Stimulated activated CD8-positive, alpha-beta memory T cell treated with anti-CD3 and anti-CD28 coated beads, Interleukin-7, amount 100 ng/mL, for 1 hour (primary cell): ENCODE measurements at places on chromosomes 2 and 18.

- no peak for DNase-seq
Observed at GRCh38 chr2:101123795-101124471, 27.2 kb downstream of the TBC1D8 start.

GRCh38 chr2:236173729-236174607 lies 5.8 kb upstream of the GBX2 start:
- DNase-seq, result no peak

- no peak for DNase-seq
Observed at GRCh38 chr2:158253170-158253569, 151.5 kb downstream of the UPP2 start.

- DNase-seq, result no peak
Observed at GRCh38 chr2:235165631-235166030, 213.8 kb downstream of the SH3BP4 start.

DNA sequence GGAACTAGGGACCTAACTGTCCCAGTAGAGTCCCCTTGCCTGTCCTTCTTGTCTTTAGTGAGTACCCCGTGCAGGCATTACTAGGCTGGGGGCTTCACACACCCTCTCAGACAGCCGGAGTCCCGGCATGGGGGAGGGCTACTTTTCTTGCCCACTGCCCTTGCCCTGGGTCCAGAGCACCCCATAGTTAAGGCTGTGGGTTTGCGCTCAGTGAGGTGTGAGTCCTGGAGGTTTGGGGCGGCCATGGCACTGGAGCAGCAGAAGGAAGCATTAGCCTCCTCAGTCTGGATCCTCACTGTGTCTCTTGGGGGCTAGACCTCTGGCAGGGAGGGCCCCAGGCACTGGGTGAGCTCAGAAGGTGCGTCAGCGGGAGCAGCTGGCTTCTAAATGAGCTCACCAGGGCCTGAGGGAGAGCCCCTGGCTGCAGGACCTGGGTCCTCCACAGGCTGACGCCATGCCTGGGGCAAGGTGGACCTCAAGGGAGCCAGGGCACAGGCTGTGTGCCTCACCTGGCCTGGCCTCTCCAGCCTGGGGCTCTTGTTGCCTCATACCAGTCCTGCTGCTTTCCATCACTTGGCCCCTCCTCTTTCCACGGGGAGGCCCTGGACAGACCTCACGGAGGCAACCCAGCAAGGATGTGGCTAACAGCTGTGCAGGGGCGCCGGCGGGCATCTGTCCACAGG lies 27.4 kb downstream of the HS6ST1 start:
- DNase-seq, result no peak

GRCh38 chr2:201401815-201402214 lies 44.7 kb upstream of the FLACC1 start:
- DNase-seq, result no peak

- DNase-seq, result no peak
Observed at GRCh38 chr18:1779587-1779986, 791.7 kb downstream of the METTL4 start.

- no peak for DNase-seq
Observed at GRCh38 chr2:208370881-208371633, 35.5 kb upstream of the PTH2R start.

- DNase-seq, result no peak
Observed at GRCh38 chr18:35390951-35391700, 14.0 kb upstream of the ZNF396 start.

DNA sequence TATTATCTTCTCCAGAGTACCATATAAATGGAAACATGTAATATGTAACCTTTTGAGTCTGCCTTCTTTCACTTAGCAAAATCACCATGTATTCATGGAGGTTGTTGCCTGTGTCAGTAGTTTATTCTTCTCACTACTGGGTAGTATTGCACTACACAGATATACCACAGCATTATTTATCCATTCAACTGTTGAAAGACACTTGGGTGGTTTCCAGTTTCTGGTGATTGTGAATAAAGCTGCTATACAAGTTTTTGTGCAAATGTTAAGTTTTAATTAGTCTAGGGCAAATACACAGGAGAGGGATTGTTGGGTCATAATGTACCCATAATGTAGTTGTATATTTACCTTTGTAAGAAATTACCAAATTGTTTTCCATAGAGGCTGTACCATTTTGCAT lies 29.6 kb upstream of the RPRD1A start:
- no peak for DNase-seq

GRCh38 chr18:49921318-49921985 lies 108.1 kb upstream of the ACAA2 start:
- DNase-seq, result no peak

- DNase-seq, result no peak
Observed at GRCh38 chr2:14903709-14904374, 271.3 kb downstream of the LRATD1 start.

DNA sequence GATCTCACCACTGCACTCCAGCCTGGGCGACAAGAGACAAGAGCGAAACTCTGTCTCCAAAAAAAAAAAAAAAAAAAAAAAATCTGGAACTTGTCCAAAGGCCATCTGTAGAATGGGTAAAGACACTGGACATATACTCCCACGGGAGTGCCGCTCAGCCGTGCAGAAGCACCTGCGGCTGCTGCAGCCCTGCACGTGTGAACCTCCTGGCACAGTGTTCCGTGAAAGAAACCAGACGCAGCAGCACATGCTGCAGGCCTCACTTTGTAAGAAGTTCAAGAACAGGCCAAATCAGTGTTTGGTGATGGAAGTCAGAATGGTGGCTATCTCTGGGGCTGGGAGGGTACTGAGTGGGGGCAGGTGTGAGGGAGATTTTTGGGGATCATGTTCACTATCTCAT lies 6.5 kb downstream of the CHRND start:
- DNase-seq, result no peak

- DNase-seq, result no peak
Observed at GRCh38 chr2:164773635-164774034, 68.0 kb downstream of the COBLL1 start.

GRCh38 chr2:120606931-120607330 lies 128.7 kb upstream of the GLI2 start:
- DNase-seq, result no peak

- DNase-seq, result no peak
Observed at GRCh38 chr2:56688661-56689060, 504.9 kb downstream of the CCDC85A start.

DNA sequence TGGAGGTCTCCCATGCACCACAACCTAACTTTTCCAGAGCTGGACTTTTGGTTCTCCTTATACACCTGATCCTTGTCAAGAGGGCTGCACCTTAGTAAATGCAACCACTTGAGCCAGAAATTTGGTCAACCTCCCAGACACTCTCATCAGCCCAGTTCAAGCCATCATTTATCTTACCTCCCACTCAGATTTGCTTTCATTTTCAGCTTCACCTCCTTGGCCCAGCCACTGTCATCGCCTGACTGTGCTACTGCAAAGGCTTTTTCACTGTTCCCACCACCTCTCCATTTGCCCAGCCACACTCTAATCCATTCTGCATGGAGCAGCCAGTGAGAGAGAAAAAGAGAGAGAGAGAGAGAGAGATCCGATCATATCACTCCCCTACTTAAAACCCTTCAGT lies 112.4 kb upstream of the DDX18 start:
- no peak for DNase-seq

DNA sequence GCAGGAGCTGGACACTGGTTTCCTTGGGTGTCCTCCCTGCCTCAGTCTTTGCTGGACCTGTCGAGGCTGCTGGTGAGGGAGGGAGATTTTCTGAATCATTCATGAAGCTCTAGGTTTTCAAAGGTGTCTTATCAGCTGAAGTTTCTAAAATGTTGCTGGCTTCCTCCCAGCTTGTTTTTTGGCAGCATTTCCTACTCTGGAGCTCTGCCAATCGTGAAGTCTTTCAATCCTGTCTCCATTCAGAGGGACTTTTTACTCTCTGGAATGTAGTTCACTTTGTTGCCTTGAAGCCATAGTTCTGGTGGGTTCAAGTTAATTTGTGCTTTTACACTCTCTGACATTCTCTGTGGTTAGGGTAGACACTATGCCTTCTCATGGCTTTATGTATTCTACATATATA lies 23.9 kb downstream of the SNTG2 start:
- no peak for DNase-seq

GRCh38 chr2:105396254-105397024 lies 2.4 kb downstream of the FHL2 start:
- no peak for DNase-seq

DNA sequence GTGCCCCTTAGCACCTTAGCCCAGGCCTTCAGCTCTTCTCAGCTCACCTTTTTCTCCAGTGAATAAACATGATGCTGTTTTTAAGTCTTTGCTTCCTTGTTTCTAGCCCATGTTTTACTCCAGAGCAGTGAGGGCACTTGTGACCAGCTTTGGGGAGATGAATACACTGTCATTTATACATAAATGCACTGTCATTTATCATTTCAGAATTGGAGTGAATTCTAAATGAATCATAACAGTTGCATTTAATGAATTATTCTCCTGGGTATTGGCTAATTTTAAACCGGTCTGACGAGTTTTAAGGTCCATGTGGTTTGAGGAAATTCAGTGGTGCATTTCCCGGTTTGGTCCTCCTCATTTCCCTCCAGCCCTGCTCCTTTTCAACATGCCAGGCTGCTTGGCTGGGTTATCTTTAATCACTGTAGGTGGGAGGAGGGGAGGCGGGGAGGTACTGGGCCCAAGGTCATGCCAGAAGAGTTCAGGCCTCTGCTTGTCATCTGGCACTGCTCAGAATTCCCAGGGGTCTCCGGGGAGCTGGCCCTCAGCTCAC lies 23.9 kb downstream of the PRKCE start:
- DNase-seq, result no peak

- DNase-seq, result no peak
Observed at GRCh38 chr2:64838817-64839216, 150.4 kb upstream of the SLC1A4 start.

DNA sequence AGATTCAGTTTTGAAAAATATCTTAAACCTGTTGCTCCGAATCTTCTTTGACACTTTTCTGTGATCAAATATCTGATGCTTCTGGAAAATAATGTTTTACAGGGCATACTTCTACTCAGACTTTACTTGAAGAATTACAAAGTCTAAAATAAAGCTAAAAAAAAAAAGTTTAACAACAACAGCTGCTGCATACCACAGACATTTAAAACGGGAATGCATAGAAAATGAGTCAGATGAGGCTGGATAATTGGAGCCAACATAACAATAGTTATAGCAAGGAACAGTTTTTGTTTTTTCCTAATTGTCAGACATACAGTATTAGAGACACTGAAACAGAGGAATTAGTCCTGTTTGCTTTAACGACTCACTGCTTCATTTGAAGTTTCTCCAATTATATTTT lies 1090.2 kb downstream of the SUCLG1 start:
- DNase-seq, result no peak

- no peak for DNase-seq
Observed at GRCh38 chr2:38245114-38245641, 131.9 kb downstream of the ATL2 start.

- DNase-seq, result no peak
Observed at GRCh38 chr2:29053223-29053622, 21.1 kb downstream of the PCARE start.

GRCh38 chr2:79971807-79972206 lies 332.7 kb downstream of the LRRTM1 start:
- no peak for DNase-seq

DNA sequence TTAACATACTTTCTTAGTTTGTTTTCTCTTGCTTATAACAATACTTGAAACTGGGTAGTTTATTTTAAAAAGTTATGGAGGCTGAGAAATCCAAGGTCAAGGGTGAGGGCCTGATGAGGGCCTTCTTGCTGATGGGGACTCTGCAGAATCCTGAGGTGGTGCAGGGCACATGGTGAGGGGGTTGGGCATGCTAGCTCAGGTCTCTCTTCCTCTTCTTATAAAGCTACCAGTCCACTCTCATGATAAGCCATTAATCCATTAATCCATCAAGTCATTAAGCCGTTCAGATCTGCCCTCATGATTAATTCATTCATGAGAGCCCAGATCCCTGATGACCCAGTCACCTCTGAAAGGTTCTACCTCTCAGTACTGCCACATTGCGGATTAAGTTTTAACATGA lies 21.4 kb downstream of the ALMS1 start:
- DNase-seq, result no peak

- DNase-seq, result no peak
Observed at GRCh38 chr18:13103366-13103765, 112.2 kb downstream of the CEP192 start.

DNA sequence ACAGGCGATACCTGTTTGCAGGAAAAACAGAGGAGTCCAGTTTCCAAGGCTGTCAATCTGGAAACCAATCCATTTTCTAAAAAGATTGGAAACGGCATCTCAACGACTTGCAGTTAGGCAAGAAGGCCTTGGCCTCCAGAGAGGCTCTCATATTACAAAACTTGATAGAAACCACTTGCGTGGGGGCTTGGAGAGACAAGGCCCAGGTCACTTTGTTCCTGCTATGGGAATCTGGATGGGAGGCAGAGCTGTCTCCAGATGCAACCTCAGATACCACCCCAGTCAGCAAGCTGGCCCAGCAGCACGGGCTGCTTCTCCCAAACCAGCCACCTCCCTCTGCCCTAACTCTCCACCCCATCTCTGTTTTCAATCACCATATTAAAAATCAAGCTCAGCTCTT lies 298.8 kb downstream of the TNS1 start:
- no peak for DNase-seq

- no peak for DNase-seq
Observed at GRCh38 chr2:85718009-85718391, 23.8 kb downstream of the GNLY start.

DNA sequence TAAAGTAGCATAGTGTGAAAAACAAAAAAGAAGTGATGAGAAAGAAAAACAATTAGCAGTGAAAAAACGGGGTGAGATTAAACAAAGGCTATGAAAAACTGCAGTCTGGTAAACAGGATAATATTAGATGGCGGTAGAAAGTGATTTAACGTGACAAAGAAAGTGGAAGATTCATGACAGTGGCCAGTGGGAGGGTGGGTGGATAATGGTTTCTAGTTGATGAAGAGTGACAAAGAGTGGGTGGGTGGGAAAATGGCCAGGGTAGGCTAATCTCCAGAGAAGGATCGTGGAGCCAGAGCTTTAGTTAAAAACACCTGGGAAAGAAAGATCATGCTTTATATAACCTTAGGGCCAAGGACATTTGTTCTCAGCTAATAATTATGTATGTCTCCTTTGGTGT lies 1667.8 kb downstream of the LRP1B start:
- no peak for DNase-seq

DNA sequence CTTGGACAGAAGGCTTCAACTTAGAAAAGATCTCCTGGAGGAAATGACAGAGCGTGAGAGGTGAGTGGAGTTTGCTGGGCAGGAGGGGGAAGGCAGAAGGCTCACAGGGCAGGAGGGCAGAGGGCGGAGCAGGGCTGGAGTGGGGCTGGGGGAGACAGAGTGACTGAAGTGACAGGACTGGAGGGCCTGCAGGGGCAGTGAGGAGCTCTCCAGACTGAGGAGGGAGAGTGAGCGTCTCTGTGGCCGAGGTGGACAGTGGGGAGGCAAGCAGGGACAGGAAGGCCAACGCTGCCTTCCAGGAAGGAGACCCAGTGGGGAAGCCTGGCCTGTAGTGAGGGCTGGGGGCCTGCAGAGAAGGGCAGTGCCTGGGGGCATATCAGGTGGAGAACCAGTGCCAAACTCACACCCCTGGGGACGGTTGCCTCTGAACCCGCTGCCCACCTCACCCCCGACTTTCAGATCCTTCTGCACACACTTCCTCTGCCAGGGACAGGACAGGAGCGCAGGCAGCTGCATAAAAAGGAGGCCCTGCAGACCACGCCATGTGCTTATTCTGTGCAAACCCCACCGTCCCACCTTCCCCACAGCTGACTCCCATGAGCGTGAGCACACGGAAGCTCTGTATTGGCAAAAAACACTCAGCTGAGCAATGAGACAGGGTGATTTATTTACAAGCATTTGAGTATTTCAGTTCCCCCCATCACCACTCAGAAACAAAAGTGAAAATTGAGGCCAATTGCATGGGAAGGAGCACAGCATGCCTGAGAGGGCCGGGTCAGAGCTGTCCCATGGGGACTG lies 244.3 kb downstream of the FAM210A start:
- DNase-seq, result no peak

- no peak for DNase-seq
Observed at GRCh38 chr2:76985387-76986136, 536.6 kb downstream of the LRRTM4 start.
